GM13977 (cell line): ENCODE measurements at places on chromosomes 3 and 15.

- no peak for DNase-seq
Observed at GRCh38 chr3:141258973-141259372, 27.3 kb downstream of the PXYLP1 start.

DNA sequence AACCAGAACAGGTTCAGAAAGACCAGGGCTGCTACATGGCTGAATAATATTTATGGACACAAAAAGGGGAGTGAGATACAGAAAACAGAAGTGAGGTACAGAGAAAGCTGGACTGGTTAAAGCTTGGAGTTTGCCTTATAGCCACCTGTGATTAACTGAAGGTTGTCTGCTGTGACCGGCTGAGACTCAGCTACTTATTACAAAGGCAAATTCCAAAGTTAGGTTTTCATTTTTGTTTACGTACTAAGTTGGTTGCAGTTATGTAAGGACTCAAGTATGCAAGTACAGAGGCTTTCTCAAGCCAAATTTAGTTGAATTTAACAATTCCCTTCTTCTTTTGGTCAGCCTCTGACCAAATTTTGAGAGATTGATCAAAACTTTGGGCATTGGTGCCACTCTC, 264.6 kb downstream of the THSD4 start:
- DNase-seq, result no peak

DNA sequence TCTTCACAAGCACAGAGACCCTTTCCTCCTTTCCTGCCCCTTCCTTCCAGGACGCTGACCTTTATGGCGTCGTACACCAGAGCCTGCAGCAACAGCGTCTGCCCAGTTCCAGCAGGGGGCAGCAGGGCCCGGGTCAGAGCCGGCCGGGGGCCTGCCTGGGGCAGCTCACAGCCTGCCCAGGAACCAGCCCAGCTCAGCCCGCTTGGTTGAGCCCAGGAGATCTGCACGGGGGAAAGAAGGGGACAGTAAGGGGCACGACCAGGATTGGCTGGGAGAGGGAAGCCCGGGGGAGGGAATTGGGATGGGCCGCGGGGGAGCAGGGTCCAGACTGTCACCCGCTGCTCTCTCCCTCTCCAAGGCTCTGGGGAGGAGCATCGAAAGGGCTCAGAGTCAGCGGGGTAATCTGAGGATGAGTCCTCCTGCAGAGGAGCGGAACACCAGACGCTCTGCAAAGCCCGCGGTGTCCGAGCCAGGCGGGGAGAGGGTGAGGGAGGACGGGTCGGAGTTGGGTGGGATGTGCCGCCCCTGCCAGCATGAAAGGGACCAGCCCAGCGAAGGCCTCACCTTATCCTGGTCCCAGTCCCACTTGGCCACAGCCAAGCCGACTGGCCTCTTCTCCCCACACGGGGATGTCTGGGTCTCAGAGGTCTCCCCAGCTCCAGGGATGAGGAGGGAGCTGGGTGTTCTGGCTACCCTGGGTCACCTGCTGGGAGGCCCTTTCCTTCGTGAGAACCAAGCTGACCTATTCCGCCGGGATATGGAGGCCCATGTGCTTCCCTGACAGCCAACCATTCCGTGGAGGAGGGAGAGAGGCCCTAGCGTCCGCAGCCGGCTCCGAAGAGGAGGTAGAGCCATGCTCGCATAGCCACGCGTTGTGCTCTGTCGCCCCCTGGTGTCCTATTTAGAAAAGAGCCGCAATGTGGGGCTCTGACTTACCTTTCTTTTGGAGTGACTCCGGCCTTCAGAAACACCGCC, 7.4 kb upstream of the IGDCC3 start:
- peak; percentile 95 for DNase-seq

DNA sequence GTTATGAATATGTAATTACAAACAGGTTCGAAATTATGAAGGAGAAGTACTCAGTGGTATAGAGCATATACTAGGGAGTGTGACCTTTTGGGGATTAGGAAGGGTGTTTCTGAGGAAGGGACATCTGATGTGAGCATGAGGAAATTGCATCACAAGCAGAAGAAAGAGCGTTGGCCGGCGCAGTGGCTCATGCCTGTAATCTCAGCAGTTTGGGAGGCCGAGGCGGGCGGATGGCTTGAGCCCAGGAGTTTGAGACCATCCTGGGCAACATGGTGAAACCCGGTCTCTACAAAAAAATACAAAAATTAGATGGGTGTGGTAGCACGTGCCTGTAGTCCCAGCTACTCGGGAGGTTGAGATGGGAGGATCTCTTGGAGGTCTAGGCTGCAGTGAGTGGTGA, 6.9 kb downstream of the CMTM7 start:
- no peak for DNase-seq

DNA sequence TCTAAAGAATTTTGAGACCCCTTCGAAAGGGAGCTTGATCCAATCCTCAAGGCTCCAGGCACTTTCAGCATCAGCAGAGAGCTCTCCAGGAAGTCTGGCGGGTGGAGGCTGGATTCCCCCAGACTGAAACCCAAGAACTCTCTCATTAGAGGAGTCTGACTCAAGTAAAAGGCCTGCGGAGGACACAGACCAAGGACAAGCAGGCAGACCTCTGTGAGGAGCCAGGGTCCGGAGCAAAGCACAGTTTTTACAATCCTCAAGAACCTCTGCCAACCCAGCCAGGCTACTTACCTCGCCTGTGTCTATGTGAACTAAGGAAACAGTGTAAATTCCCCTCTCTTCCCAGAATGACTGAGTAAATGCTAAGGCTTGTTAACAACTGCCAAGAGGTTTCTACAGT, 86.2 kb downstream of the FBN1 start:
- DNase-seq, result no peak

GRCh38 chr3:11185564-11186317, 31.4 kb downstream of the HRH1 start:
- no peak for DNase-seq

DNA sequence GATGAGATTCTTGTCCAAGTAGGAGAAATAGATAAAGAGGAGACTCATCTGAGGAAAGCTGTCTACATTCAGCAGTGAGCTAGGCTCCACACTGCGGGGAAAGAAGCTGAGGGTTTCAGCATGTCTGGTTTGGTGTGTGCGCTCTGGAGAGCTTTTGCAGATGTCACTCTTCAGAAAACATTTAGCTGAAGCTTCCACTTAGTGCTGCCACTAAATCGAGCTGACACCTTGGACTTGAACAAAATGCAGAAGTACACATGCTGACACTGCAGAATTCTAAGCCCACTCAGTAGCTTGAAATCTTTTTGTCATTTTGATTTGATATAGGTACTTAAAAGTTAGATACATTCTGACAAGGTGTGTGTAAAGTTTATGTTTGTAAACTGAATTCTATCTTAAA, 32.3 kb upstream of the CRTC3 start:
- DNase-seq, result no peak
